ENCODE measurements at places on chromosomes 13 and 19.

DNA sequence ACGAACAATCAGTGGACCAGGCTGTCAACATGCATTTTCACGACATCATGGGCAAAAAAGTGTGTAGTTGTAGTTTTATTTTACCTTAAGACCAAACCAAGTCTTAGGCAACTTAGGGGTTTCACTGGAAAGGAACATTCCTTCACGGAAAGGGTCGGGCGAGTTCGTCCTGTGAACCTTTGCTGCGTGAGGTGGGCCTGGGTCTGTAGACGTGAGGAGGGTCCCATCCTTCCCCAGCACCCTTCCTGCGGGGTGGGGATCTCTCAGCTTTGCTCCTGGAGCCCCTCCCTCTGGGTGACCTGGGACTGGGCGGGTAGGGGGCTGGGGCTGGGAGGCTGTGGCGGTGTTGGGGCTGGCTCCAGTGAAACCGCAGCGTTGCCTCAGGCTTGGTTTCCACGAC is 12.3 kb upstream of the RPS15 start:
- DNase-seq: no peak

DNA sequence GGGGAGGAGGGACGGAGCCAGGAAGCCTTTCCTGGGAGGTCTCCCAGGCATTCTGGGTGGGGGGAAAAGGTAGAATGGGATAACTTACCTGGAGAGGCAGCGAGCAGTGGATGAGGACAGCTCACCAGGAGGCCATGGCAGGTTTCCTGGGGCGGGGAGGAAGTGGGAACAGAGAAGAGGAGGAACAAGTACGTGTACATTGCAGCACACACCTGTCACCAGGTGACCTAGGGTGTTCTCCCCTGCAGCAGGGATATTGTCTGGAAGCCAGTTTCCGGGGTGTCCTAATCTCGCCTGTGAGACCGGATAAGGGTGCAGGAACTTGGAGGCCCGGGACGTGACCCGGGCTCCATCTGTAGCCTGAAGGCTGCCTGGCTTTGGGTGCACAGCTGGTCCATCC is at the start of gene FUT3:
Gene FUT3, minus strand, starts transcription at position 148 of the 400 bp plus-strand sequence.
- DNase-seq: no peak

- DNase-seq: no peak
These were observed 1881.5 kb upstream of the PCDH20 start for GRCh38 chr13:63297163-63297562.

DNA sequence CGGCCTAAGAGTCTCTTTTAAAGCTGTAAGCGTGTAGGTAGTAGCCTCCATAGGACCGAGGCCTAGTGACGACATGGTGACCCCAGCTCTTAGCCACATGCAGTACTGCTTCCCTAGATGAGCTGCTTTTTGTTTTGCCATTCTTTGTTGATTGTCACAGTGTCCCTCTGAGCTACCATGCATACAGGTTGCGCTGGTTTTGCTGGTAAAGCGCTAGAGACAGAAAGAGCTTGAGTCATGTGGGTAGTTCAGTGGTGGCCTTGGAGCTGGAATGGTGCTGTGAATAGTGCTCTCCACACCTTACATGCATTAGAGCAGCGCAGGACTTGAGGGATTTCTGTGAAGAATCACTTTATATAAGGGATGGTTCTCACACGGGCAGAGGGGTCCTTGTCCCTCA is 5.1 kb downstream of the HNRNPM start:
- no peak for DNase-seq

DNA sequence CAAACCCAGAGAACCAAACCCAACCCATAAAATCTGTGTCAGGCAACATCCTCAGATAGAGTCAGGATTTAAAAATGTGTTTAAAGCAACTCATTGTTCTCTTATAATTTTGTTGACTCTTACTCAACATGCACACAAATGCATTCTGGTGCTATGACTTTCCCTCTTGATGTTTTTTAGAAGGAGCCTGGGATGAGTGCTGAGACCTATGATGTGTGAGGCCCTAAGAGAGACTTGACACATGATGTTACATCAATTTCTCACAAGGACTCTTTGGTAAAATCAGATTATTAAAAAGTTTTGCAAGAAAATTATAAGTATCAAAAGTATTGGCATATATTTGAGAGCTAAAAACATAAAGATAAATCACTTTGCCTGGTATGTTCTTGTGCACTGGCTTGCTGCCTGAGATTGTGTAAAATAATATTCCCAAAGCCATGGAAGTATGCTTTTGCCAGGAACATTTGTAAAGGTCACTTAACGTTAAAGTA is 173.9 kb downstream of the DCLK1 start:
- DNase-seq: no peak

DNA sequence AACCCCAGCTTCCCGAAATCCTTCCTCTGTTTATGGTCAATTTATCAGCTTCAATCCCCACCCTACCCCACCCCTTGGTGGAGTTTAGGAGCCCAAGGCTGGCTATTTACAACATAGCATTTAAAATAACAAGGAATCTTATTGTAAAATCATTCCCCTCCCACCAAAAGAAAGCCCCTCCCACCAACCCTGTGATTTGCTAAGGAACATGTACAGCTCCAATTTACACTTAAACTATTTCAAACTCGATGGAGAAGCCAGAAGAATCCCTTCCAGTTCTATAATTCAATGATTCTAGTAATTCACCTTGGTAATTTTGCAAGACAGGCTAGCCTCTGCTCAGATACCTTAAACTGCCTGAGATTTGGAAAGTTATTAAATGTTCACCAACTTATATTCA is 3.0 kb downstream of the LATS2 start:
- DNase-seq: no peak

GRCh38 chr13:41370736-41371135 is 59.7 kb downstream of the NAA16 start:
- no peak for DNase-seq

DNA sequence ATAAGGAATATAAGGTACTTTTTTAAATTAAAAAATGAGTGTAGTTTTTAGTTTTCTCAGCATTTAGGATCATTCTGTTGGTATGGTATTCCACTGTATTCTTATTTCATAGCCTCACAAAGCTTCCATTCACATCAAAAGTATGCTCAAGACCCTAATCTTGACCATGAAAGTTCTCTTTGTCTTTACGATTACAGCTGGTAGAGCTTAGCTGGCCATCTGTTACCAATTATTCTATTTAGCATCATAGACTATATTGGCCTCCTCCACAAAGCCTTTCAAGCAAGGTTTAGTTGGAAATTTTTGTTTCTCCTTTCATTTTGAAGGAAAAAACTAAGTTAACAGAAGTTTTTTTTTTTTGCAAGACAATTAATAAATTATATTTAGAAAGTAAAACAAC is 245.1 kb downstream of the KCTD12 start:
- DNase-seq: no peak

DNA sequence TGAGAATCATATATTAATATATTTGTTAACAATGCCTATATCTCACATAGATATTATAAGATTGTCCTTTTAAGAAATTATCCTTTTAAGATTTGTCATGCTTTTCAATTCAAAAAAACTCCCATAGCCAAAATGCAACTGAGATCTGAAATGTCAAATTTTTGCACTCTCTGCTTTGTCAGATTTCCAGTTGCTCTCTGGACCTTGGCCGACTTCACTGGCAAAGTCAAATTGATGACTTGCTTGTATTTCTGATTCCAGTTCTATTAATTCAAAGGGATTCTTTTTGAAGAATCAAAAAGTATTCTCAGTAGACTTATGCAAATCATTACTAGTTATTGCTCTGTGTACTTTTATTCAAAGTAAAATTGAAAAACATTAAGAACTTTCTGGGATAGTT is 101.2 kb upstream of the SCEL start:
- no peak for DNase-seq

- no peak for DNase-seq
These were observed 186.6 kb downstream of the TM9SF2 start for GRCh38 chr13:99687723-99688397.

- DNase-seq: no peak
These were observed 15.5 kb downstream of the DPP9 start for GRCh38 chr19:4707956-4708650.

- no peak for DNase-seq
These were observed 22.4 kb downstream of the ZNF329 start for GRCh38 chr19:58128041-58128685.

GRCh38 chr13:64591971-64592370 is 2638.2 kb downstream of the PCDH9 start:
- no peak for DNase-seq

DNA sequence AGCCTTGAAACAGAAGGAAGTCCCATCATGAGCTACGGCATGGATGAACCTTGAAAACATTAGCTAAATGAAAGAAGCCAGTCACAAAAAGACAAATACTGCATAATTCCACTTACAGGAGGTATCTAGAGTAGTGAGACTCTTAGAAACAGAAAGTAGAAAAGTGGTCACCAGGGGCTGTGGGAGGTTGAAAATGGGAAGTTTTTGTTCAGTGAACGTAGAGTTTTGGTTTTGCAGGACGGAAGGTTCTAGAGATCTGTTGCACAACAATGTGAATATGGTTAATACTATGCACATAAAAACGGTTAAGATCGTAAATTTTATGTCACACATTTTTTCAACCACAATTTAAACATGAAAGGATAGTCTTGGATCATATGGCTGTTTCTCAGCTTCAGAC is 11.9 kb upstream of the SLC10A2 start:
- DNase-seq: no peak

GRCh38 chr19:13262450-13262849 is 112.2 kb downstream of the IER2 start:
- no peak for DNase-seq

- DNase-seq: peak; percentile 45
These were observed 12.6 kb upstream of the GARRE1 start for GRCh38 chr19:34241513-34242337.

GRCh38 chr13:24215126-24215525 is 54.6 kb downstream of the SPATA13 start:
- DNase-seq: no peak

- DNase-seq: no peak
These were observed 8.6 kb downstream of the BRCA2 start for GRCh38 chr13:32323912-32324311.

- no peak for DNase-seq
These were observed 46.2 kb downstream of the MYO9B start for GRCh38 chr19:17121736-17122293.

- DNase-seq: no peak
These were observed 501 bp downstream of the GTPBP3 start for GRCh38 chr19:17337675-17338432.

DNA sequence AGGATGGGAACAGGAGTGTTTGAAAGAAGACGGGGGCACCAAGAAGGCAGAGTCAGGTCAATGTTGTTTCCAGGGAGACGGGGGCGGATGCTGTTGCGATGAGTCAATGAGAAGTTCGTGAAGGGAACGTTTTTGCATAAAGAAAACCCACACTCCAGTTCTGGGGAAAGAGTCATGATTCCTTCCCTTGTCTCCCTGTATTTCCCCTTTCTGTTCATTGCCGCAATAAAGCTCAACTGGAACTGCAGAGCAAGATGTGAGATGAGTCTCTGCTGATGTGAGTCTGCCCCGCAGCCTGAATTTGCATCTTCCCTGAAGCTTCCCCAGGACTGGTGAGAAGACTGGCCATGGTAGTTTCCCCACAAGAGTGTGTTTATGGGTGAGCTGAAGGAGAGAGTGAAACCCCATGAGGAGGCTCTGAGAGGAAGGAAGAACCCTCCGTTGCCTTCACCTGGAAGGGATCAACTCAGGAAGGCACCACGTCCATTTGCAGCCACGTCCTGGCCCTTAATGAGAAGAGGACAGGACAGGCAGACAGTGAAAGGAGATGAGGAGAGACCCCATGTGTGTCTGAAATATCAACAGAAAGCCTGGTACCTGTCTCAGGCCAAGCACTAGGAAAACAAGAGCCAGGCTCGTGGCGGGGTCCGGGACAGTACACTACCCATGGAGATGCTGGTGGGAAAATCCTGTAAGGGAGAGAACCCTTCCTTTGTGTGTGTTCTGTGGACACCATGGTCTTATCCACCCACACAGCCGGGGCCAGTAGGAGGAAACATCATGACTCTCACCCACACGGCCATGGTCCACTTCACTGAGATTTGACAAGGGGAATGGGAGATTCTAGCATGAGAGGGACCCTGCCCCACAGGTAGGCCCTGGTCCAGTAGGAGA is 13.7 kb downstream of the LILRA1 start:
- DNase-seq: no peak

GRCh38 chr19:55305491-55305890 is 19.6 kb downstream of the TMEM150B start:
- no peak for DNase-seq

DNA sequence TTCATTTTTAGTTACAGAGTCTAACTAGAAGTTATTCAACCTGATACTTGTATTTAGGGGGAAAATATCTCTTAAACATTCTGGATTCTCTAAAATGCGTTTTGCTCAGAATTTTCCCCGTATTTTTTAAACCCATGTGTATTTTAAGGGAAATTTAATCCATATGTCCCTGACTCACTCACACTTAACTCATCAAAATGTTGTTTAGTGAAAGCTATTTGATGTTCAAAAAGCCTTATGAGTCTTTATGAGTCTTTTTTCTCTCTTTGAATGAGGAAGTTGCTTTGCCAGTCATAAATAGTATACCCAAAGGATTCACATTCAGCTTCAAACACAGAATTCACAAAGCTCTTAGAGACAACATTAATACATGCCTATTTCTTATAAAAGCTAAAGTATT is 16.4 kb downstream of the MAB21L1 start:
- DNase-seq: no peak

DNA sequence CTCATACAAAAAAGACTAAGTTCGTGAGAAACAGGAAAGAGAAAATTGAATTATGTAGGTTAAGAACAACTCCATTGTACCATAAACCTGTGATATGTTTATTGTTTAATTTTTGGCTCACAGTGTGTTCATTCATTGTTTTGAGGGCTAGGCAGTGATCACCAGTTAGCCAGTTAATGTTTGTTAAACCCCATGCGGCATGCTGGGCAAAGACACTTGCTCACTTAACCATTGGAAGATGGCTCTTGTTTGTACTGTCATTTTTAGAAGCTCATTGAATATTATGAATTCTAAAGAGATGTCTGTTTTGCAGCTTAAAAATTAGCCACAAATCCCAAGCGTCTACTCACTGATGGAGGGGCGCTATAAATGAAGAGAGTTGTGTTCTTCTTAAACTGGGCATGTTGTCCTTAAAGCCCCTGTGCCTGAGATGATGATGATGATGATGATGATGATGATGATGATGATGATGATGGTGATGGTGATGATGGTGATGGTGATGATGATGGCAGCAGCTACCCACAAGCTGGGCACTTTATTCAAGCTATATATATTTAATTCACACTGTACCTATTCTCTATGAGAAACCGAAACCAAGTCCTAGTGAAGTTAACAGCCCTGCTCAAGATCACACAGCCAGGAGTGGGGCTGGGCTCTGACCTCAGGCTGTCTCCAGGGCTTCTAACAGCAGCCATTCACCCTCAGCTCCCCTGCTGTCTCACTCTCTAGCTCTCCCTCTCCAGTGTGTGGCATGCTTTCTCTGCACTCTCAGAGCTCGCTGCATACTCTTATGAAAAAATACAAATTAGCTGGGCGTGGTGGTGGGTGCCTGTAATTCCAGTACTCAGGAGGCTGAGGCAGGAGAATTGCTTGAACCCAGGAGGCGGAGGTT is 169.1 kb downstream of the SHISA2 start:
- DNase-seq: no peak

- DNase-seq: no peak
These were observed 9.6 kb downstream of the HIPK4 start for GRCh38 chr19:40380199-40381037.

All from NCI-H1436 treated with DMSO at 0.1 percent for 48 hours (cell line).